ENCODE measurements at places on chromosomes 5 and 9.

GRCh38 chr9:37984672-37985611 is 81.0 kb upstream of the SLC25A51 start:
- no peak for DNase-seq

DNA sequence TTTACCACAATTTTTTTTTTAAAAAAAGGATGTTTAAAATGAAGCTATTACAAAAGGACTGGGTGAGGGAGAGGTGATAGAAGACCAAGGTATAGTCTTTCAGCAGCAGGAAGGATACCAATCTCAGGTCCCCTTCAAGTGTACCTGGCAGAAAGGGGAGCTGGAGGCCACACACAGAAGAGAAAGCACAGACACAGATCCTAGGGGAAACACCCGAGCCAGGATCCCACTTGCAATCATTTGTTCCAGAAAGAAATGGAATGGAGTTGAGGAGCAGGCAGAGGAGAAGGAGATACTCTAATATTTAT is 5.6 kb downstream of the GNPDA1 start:
- no peak for DNase-seq

DNA sequence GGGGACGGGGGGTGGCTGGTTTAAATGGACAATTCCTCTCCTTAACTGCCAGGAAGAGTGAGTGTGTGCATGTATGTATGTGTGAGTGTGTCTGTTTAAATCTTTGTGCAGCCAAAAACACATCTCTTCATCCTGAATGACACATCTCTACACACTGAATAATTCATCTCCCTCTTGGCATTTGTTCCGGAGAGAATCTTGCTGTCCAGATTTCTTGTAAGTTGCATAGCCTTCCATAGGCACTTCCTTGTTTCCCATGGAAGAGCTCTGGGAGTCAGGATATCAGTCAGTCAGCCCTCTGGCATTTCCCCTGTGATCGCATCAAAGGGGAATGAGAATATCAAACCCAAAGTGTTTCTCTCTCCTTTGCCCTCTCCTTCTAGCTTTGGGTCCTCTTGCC is 74.7 kb downstream of the WWC1 start:
- DNase-seq: no peak

DNA sequence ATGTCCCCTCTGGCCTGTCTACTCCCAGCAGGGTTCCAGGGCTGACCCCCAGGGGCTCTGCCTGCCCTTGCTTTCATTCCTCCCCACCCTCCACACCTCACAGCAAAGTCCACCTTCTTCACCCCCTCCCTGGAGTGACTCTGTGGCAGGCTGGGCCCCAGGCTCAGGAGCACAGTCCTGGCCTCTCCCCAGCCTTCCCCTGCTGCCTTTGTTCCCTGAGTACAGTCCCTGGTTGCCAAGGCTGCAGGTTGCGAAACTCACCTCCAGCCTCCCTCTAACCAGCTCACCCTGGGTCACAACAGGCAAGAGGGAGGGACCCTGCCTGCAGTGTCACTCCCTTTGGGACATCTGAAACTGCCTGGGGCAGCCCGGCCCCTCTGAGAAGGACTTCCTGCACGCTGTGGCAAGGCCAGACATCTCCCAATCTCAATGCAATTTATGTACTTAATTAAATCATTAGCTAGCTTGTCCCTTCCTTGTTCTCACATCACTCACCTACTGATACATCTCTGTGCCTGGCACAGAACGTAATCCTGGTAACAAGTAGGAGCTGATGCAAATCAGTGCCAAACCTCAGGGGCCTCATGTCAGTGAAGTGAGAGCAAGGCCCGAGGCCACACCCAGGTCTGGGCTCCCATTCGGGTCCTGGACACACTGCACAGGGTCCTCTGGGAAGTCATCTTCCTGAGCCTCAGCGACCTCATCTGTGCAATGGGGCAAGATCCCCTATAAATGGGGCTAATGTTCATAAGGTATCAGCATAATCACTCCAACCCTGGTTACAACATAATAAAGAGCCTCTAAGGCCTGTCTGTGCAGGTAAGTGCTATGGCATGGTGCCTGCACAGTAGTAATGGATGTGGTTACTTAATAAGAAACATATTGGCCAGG is 27.3 kb upstream of the TRIM14 start:
- DNase-seq: no peak

GRCh38 chr5:161851691-161852299 is 3.9 kb downstream of the GABRA1 start:
- no peak for DNase-seq

GRCh38 chr9:5842929-5843793 is 10.2 kb upstream of the ERMP1 start:
- DNase-seq: no peak

DNA sequence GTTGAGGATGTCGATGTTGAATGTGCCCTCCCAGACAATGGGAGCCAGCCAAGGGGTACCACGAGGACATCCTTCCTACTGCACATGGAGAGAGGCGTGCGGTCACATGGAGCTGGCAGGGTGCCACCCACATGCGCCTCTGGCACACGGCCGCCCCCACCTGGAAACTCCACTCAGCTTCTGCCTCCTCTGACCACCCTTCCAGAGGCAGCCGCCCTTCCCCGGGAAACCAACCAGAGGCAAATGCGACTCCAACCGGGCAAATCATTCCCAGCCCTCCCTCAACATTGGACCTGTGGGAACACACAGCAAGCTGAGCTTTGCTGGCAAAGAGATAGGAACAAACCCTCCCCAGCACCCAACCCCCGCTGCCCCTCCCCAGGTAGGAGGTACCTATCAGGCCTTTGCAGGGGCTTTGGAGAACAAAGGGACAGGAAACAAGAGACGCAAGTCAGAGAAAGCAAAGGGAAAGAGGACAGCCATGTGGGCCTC is 17.5 kb downstream of the ABO start:
- DNase-seq: no peak
